ENCODE measurements at places on chromosomes 3 and 15.

DNA sequence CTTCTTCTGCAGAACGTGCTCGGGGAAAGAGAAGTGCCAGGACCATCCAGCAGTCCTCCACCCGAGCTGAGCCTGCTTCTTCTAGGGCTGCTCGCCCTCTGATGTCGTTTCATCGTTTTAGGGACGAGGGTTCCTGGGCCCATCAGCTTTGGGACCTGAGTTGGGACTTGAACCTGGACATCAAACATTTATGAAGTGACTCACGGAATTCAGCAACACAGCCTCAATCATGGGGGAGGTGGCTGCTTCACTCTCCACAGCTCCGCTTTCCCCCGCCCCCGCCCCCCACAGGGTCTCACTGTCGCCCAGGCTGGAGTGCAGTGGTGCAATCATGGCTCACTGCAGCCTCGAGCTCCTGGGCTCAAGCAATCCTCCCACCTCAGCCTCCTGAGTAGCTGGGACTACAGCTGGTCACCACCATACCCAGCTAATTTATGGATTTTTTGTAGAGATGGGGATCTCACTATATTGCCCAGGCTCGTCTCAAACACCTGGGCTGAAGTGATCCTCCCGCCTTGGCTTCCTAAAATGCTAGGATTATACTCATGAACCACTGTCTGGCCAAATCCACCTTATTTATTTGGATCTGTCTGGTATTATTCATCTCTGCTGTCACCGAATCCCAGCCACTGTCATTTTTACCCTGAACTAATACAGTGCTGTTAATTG lies 725 bp upstream of the SCAMP2 start:
- no peak for DNase-seq

DNA sequence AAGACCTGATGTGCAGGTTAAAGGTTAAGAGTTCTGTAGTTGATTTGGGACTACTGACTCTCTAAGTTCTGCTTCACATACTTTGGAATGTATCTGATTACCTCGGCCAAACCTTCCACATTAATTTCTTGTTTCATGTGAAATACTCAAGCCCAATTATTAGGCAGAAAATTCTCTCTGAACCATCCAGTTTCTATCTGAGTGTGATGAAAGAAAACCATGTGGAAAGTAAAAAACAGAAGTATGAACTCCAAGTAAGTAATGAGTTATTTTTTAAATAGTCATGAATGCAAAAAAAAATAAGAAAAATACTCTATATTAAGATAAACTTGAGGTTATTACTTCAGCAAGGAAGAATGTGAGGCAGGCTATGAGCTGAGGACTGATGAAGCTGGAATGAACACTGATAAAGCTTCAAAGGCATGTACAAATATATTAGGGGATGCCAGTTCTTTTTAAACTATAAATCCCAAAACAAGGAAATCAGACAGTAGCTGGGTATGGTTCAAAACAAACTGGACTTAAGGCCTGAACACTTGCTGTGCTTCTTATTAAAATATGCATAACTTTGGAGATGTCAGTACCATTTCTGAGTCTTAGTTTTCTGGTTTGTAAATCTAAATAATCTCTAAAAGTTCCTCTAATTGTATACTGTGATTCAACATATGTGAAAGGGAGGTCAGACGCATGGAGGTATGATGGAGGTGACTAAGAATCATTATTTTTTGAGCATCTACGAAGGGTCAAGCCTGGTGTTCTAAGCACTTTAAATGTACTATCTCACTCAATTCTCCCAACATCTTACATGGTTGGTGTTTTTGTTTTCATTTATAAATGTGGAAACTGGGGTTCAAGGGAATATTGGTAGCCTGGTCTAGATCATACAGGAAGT lies 59.6 kb downstream of the COL6A6 start:
- no peak for DNase-seq

DNA sequence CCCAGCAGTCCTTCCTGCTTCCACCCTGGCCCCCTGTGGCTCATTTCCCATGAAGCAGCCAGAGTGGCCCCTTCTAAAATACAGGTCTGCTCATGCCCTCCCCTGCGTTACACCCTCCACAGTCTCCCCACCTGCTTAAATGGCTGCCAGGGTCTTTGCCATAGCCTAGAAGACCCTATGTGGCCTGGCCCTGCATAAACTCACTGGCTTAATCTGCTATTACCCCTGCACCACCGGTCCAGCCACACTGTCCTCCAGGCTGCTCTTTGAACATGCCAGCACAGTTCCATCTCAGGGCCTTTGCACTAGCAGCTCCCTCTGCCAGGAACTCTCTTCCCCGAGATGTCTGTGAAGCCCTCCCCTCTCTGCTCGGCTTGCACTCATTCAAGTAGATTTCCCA lies 166.8 kb downstream of the NTRK3 start:
- DNase-seq = no peak

DNA sequence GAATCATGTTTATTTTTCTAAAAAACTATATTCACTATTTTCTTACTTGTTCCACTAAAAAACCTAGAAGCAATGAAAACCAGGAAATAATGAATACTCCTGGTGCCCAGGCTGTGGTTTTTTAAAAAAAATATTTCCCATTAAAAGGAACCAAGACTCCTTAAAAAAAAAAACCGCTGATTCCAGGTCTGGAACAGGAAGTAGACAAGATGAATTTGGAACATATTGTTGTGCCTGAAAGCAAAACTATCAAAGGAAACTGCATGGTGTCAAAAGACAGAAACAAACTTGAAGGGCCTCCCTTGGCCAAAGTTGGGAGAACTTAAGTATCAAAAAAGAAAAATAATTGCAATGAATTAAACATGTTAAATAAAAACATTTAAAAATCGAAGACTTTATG lies 245.3 kb upstream of the P2RY1 start:
- DNase-seq = no peak

DNA sequence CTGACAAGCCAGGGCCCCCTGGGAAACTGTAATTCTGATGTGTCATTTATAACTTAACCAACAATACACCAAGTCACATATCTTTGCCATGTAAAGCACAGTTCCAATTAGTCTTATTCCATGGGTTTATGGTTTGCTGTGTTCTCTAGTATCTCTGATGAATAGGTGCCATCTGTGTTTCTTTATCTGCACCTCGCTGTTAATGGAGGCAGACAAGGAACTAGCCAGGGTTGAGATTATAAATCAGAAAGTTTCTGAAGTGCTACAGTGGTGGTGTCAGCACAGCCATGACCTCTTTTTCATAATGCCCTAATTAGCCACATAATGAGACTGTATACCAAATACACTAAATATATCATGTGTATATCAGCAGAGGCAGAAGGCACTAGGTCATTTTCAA lies 866.4 kb downstream of the PLOD2 start:
- DNase-seq = no peak

DNA sequence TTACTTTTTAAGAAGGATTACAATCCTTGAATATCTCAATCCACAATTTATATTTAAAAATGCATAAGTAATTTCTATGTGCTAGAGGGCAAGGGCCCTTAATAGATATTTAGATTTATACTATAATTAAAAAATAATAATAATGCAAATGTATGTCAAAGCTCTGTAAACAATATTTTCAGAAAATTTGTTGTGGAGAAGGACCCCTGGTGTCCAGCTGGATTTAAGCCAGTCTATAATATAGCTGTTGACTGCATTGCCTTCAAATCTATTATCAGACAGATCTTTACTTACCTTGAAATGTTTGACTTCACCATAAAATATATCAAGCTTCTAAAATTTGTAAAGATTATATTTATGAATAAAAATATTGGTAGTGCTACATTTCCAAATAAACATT lies 65.6 kb downstream of the ZBTB20 start:
- no peak for DNase-seq

GRCh38 chr15:88651136-88651732 lies 12.4 kb downstream of the ISG20 start:
- DNase-seq = no peak

DNA sequence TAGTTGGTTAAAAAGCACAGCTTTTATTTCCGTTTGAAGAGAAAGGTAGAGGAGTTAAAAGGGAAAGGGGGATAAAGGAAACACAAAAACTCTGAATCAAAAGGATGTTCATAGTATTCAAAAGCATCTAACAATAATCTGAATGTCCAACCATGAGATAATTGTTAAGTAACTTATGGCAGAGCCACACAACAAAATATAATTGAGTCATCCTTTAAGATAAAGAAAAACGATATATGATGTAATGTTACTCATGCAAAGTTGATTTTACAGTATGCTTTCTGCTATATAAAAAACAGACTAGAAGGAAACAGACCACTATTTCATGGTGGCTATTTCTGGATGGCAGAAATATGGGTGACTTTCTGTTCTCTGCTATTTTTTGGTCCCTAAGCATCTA lies 3.9 kb downstream of the XPC start:
- no peak for DNase-seq

- DNase-seq = no peak
Observed at GRCh38 chr3:5248822-5249221, 61.3 kb downstream of the EDEM1 start.

DNA sequence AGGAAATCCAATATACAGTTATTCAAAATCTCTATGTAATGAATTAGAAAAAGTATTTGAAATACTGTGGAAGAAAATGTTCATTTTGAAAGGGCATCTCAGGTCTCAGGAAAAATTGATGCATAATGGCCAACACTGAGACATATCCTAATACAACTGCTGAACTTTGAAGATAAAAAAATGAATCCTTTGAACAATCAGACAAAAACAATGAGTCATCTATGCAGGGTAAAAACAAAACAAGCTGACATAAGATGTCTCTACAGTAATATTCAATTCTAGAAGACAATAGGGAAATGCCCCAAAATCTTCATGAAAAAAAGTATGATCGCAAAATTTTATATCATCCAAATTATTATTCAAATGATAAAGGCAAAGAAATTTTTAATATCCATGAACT lies 34.0 kb upstream of the ZNF280D start:
- no peak for DNase-seq

GRCh38 chr15:94327356-94327936 lies 96.1 kb downstream of the MCTP2 start:
- DNase-seq = no peak

DNA sequence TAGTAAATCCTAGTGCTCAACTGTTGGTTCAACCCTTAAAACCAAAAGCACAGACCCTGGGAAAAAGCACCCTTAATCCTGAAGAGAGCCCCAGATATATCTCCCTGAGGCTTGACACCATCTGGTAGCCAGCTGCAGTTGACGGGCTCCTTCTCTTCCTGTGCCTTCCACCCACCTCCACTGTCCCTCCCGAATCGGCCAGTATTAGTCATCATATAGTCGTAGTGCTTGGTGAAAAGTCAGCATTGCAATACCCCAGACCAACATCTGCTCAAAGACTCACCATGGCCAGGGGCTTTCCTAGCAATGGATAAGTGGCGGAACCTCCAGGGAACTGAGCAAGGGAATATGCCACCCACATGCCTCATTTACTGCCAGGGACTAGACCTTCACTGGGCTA lies 125.6 kb upstream of the CRBN start:
- DNase-seq = no peak

DNA sequence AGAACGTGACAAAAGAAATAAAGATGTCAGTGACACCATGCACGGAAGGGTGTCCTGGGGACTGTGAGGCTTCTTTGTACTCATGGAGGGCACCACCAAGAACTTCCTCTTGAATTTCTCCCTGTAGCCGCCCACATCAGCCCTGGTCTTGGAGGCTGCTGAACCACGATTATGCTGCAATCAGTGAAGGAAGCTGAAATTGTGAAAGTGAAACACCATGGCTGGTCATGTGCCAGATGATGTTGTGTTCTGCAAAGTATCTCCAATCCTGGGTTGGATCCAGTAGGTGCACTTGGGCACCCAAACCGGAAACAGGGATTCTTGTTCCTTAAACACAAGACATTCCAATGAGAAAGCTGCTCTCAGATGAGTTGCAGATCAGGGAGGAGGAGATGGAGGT lies 104.4 kb upstream of the GOLGA6L6 start:
- no peak for DNase-seq

DNA sequence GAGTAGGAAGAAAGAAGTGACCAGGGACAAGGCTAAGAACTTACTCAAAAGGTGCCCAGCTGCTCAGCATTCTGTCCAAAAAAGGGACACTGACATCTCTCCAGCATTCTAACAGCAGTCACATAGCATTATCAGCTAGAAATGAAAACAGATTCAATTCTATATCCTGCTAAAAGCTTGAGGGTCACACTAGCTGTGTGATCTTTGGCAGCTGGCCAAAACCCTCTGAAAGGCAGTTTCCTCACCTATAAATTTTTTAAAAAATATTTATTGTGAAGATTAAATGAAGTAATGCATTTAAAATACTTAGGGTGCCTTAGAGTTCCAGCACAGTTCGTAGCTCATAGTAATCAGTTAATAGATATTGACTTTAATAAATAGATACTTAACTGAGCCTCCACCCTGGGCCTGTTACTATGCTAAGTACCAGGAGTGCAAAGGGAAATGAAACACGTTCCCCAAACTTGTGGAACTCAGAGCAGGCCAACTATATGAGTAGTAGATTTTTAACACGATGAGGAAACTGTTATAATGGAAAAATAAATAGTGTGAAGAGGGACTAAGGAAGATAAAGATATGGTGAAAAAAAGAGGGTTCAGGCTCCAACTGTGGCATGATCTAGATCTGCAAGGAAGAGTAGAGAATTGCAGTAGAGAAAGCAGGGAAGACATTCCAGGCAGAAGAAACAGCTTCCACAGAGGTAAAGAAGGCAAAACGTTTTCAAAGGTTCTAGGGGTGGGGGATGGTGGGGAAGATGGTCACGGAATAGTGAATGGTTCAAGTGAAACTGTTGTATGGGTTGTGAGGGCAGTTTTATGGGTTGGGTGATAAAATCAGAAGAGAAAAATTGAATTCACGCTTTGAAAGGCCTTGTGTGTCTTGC lies 11.4 kb downstream of the CD86 start:
- DNase-seq = no peak

DNA sequence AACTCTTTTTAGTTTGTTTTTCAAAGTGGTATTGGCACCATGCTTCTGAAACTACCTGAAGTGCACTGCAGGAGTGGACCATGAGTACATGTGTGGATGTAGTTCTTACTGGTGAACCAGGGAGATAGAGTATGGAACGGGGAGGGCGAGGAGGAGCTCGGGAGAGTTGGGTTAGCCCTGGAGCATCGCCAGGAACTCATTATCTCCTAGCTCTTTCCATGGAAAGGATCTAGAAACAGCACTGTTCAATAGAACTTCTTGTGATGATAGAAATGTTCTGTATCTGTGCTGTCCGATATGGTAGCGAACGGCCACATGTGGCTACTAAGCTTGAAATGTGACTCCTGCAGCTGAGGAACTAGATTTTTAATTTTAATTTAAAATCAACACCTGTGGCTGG lies 47.3 kb downstream of the VGLL4 start:
- no peak for DNase-seq

All from activated T-helper 1 cell treated with anti-CD3 and anti-CD28 coated beads, Interleukin-2, amount 50 U/mL, for 16 hours (primary cell).